Foreskin fibroblast (primary cell): ENCODE measurements at places on chromosomes 2 and 18.

DNA sequence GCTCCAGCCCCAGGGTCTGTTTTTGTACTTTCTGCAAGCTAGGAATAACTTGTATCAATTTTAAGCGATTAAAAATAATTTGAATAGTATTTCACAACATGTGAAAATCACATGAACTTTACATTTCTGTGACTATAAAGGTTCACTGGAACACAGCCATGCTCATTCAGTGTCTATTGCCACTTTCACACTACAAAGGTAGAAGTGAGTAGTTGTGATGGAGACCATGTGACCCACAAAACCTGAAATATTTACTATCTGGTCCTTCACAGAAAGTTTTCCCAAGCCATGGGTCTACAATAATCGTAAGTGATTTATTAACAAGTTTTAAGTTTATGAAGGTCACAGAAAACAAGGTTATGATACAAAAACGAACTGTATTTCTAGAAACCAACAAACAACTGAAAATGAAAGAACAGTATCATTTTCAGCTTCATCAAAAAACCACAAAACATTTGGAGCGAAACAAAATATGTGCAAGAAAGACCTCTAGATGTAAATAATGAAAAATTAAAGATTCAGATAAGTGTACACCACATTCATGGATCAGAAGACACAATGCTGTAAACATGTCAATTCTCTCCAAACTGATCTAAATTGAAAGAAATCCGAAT, 68.9 kb upstream of the DNER start:
- DNase-seq: no peak

GRCh38 chr2:111903930-111904439, 5.6 kb downstream of the MERTK start:
- no peak for DNase-seq

DNA sequence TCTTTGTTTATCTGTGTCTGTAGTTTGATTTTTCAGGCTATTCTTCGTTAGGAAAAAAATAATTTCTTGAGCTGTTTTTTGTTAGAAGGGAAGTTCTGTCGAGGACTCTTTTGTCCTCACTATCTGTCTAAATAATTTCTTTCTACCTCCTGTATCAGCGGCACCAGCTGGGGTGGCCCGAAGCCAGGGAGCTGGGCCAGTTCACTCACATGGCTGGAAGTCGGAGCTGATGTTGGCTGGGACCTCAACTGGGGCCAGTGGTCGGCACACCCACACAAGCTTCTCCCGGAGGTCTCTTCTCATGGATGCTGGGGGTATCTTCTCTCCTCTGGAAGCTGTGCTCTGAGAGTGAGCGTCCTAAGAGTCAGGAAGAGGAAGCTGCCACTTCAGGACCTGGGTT, 8.0 kb upstream of the PDIA6 start:
- no peak for DNase-seq

DNA sequence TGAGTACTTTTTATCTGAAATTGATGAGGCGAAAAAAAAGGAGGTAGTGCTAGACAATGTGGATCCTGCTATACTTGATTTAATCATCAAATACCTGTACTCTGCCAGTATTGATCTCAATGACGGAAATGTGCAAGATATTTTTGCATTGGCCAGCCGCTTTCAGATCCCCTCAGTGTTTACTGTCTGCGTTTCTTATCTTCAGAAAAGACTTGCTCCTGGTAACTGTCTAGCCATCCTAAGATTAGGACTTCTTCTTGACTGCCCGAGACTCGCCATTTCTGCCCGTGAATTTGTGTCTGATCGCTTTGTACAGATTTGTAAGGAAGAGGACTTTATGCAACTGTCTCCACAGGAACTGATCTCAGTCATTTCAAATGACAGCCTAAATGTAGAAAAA, 453 bp downstream of the KLHL41 start:
- no peak for DNase-seq

GRCh38 chr2:149021271-149021719, 17.2 kb upstream of the LYPD6B start:
- DNase-seq: no peak

DNA sequence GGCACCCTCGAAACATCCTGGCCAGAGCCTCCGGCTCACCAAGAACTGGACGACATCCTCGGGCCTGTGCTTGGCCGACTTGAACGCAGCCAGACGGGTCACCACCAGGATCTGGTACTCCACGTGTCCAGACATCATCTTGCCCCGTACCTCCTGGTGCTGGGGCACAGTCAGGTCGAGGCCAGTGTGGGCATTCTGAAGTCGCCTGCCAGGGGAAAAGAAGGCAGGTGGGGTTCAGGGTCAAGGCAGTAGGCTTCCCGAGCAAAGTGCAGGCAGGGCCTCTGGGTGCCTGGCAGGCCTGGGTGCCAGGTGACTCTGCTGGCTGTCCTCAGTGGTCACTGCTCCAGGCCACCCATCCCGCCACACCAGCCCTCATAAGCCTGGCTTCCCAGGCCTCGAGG, 5.6 kb downstream of the HS1BP3 start:
- DNase-seq: no peak

- DNase-seq: no peak
These were observed 70.8 kb downstream of the TMEM200C start for GRCh38 chr18:5824370-5824984.

GRCh38 chr2:238897122-238897880, 49.4 kb downstream of the TWIST2 start:
- no peak for DNase-seq

DNA sequence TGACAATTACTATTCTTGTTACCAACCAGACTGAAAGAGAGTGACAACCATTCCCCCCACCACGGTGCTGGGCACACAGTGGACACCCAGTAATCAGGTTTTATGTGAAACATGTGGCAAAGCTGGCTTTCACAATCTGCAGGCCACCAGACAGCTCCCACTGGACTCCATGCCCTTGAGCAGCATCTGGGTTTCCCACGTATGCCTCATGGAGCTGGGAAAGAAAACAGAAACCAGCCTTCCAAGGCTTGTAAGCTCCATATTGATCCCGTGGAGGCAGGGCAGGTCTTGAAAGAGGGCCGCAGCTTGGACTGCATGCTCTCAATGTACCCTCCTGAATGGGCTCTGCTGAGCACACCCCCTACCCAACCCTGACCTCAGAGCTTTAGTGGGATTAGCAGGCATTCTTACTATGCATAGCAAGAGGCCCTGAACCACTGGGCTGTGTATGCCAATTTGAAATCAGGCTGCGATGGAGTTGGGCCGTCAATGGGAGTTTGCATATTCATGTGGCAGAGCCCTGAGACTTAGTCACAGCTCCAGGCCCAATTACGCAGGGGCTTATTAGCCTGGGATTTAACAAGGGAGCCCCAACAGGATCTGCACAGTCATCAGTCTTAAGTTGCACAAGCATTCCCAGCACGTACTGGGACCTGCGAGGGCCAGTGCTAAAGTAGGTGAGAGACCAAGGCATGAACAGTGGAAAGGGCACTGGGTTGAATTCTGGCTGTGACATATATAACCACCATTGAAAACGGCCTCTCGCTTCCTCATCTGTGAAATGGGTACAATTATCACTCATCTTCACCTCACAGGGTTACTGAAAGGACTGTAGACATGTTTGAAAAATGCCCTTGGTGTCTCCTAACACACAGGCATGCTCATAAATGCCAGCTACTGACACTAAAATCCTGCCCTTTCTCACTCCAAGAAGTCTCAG, 10.5 kb downstream of the C1QL2 start:
- no peak for DNase-seq

DNA sequence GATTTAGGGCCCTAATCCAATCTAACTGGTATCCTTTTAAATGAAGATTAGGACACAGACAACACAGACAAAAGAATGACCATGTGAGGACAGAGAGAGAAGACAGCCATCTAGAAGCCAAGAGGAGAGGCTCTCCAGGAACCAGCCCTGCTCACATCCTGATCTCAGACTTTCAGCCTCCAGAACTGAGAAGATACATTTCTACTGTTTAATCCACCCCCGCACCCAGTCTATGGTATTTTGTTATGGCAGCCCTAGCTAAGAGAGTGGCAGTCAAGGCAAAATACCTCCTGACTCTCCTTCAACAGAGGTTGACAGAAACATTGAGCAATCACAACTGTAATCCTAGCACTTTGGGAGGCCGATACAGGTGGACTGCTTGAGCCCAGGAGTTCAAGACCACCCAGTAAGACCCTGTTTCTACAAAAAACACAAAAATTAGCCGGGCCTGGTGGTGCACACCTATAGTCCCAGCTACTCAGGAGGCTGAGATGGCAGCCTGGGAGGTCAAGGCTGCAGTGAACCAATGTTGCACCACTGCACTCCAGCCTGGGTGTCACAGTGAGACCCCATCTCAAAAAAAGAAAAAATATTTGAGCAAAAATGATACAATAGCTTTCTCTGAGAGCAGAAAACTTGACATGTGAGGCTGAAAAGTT, 34.7 kb downstream of the WDR33 start:
- DNase-seq: no peak

GRCh38 chr18:61419763-61420162, 86.5 kb downstream of the CDH20 start:
- no peak for DNase-seq

GRCh38 chr2:132009874-132010521, 151.8 kb downstream of the ANKRD30BL start:
- no peak for DNase-seq

- DNase-seq: peak; percentile 1
These were observed at the start of gene DHRS9 for GRCh38 chr2:169069341-169069740. Gene DHRS9 (plus strand): TSS chr2:169069563. CDS start chr2:169081582, 12,019 bp downstream.

DNA sequence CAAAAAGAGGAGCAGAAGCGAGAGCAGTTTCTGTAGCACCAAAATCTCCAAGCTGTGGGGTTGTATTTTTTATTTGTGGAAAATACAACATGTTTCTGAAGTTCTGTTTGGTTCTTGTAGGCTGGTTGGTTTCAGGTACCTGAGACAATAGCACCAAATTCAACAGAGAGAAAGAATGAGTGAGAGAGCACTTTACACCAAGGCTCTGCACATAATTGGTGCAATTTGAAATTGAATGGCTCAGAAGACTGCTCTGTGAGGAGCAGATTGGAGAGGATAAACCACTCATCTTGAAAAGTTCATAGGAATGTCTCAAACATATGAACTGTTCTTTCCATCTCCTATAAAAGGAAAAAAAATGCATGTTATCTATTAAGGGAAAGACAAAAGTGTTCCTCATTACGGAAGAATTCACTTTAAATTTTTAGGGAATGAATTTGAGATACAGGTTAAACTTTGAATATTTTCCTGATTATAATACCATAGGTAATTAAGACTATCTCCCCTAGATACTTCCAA, 175.1 kb downstream of the ATAD2B start:
- DNase-seq: no peak

- DNase-seq: no peak
These were observed 385.7 kb downstream of the NRXN1 start for GRCh38 chr2:50646226-50646625.

- peak; percentile 76 for DNase-seq
These were observed 73.2 kb upstream of the SMAD2 start for GRCh38 chr18:48003426-48004349.

GRCh38 chr2:161030260-161031063, 129.8 kb upstream of the TANK start:
- DNase-seq: peak; percentile 96

DNA sequence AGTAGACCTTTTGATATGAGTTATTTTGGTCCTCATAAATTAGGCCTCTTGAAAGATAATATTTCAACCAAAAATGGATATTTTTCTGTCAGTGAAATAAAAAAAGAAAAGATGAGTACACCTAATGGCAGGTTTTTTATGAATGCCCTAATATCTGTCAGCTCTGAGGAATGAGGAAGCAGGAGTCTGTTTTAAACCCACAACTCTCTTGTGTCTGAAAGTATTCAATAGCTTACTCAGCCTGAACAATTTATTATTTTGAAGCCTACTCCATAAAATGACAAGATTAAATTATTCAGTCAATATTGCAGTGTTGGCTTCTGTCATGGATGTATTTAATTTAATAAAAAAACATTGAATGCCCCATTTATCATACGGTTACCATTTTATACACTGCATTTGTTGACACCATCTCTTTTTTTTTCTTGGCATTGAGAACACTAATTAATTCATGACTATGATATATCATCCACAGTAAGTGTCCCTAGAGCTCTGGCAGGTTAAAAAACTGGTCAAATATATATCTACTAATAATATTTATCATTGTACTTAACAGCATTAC, 548.2 kb downstream of the CBLN2 start:
- DNase-seq: no peak

DNA sequence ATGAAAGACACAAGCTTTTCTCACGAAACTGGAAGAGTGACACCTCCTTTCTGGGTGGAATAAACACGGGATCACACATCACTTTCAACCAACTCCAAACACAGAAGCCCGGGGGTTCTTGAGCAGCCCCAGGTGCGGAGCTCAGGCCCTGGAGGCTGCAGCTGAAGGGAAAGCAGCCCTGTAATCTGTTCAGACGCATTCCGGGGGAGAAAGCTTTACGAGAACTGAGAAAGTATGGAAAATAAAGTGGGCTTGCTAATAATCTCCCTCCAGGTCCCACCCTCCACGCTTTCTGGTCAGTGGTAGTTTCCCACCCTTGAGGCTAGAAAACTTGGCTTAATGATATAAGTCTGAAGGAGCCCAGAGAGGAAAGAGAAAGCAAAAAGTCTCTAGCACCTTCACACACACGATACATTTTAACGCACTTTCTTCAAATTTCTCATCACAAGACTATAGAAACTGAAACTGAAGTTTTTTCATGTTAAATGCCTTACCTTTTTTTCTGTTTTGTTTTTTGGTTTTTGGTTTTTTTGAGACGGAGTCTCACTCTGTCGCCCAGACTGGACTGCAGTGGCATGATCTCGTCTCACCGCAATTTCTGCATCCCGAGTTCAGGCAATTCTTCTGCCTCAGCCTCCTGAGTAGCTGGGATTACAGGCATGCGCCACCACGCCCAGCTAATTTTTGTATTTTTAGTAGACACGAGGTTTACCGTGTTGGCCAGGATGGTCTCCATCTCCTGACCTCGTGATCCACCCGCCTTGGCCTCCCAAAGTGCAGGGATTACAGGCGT, 141.3 kb downstream of the AFF3 start:
- no peak for DNase-seq

DNA sequence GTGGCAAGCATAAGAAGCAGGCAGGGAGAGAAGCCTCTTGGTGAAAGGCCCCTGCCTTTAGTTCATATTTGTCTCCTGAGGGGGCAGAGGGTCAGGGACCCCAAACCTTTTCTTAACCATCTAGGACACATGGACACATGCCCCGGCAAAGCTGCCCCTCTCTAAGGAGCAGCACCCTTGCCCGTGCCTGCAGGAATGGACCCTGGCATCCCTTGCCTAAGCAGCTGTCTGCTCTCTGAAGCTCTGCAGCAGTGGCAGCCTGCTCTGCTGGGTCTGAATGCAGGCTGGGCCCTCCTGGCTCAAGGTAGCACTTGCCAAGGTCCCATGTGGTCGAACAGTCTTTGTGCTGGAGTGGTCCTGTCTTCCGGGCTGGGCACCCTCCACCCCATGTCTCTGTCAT, 174.4 kb downstream of the CELF4 start:
- DNase-seq: no peak

- DNase-seq: no peak
These were observed 34.8 kb downstream of the ATOH8 start for GRCh38 chr2:85788603-85789002.

DNA sequence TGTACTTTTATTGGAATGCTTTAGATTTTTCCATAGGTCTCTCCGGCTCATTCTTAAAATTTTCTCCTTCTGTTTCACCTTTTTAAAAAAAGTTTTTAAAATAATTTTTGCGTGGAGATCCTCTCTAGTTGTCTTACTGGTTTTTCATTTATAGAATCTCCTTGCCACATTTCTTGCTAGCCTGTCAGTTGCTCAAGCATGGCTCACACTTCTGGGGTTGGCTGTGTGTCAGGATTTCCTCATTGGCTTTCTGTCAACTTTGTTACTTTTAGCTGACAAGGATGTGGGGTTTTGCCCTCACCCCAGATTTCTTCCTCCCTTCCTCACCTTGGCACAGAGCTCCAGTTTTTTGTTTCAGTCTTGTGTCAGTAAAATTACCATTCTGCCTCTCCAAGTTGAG, 124.6 kb downstream of the ZNF407 start:
- peak; percentile 45 for DNase-seq

- no peak for DNase-seq
These were observed 158.9 kb upstream of the HNRNPA3 start for GRCh38 chr2:177053716-177054115.
